Aortic smooth muscle cell (primary cell): ENCODE measurements at places on chromosomes 16 and 17. TPM values are rescaled to one million over a fixed set of nuclear protein-coding genes. Genes with fewer than 3 reads are reported as not detected.

The MARVELD3 gene
- total RNA-seq: not detected in 2 replicates

The ZNF594 gene
- 7.8 and 7.9 TPM in 2 replicates for total RNA-seq

The FAM83G gene
- total RNA-seq: 7.4 and 9.1 TPM in 2 replicates

The ADAD2 gene
- not detected in 2 replicates for total RNA-seq

The HBA1 gene
- total RNA-seq: not detected in 2 replicates

The CHST4 gene
- total RNA-seq: not detected in 2 replicates

The CNTNAP4 gene
- total RNA-seq: 1.3 TPM in 1 of 2 replicates, not detected in the other
